ENCODE measurements at places on chromosomes 3 and 15.

- DNase-seq, result no peak
Measured at GRCh38 chr3:29949131-29949530, 657.3 kb upstream of the TGFBR2 start.

DNA sequence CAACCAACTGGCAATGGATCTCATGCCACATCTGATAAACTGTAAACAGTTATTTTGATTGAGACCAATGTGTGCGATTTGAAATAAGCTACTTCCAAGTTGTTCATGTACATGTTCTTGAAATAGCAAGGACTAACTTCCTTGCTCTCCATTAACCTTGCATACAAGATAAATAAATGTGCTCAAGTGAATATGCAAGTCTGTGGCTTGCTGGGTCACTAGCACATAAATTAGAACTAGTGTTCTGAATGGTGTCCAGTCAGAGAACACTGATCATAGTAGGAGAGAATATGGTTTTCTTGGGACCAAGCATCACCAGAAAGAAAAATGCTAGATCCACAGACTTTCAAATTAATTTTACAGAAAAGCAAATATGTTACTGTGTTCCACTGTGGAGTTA lies 640.0 kb upstream of the CCDC54 start:
- DNase-seq, result no peak

- no peak for DNase-seq
Measured at GRCh38 chr3:178585454-178585853, 49.2 kb downstream of the KCNMB2 start.

- no peak for DNase-seq
Measured at GRCh38 chr3:111936191-111936841, 42.5 kb upstream of the ABHD10 start.

DNA sequence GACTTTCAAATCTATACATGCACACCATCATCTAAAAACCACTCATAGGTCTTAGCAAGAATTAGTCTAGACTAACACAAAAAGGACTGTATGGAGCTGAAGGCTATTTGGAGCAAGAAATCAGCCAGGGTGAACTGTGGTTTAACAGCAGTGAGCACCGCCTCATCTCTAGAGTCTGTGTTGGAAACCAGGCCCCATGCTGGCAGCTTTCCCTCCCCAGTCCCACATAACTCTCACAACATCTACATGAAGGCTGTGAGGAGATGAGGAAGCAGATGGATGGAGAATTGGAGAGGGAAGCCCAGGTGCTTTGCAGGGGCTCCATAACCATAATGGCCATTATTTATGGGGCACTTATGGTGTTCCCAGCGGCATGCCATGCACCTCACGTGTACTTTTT lies 133.2 kb upstream of the TOPAZ1 start:
- DNase-seq, result no peak

- DNase-seq, result peak; percentile 3
Measured at GRCh38 chr15:28885630-28886430, at the start of gene APBA2. Gene APBA2 (plus strand): TSS chr15:28885974. CDS start chr15:29053885, 167,911 bp downstream.

GRCh38 chr3:12759097-12759679 lies at the start of gene TMEM40:
Gene TMEM40 (minus strand): TSS chr3:12759259. CDS start chr3:12749832, 9,427 bp downstream.
- no peak for DNase-seq

GRCh38 chr3:156675830-156676767 lies 1.7 kb downstream of the TIPARP start:
- DNase-seq, result no peak

DNA sequence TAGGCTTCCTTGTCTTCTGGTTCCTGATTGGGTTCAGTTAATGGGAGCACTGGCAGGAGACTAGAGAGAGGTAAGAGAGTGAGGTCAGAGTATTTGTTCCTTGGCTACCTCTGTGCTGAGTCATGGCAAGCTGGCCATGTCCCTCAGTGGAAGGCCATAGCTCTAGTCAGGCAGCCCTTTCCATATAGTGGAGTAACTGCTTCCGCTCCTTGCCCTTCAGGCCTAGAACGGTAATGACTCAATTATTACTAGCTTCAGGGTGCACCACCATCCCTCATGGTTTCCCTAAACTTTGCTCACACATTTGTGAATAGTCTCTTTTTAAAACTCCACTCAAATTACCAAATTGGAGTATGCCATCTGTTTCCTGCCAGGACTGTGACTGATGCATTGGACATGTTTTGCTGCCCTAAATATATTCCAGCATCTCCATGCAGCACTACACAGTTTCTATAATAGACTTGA lies 10.5 kb upstream of the ANO10 start:
- no peak for DNase-seq

DNA sequence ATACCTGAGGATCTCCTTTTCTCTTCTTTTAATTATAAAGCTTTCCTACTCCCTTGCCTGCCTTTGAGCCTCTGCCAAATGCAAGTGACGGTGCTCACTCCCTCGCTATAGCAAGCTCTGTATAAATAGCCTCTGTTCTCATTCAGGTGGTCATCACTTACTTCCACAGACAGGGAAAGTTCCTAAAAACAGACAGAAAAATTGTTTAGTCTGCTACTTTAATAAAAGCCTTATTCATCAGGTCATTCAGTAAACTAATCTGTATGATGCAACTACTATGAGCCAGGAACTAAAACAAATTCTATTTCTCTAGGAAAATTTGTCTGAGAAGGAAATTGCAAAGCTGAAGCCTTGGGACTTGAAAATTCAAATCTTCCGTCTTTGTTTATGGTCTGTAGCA lies 10.2 kb upstream of the DLG1 start:
- DNase-seq, result no peak

Data from stimulated activated CD8-positive, alpha-beta memory T cell treated with anti-CD3 and anti-CD28 coated beads, Interleukin-4, amount 100 ng/mL, for 1 hour (primary cell).